Calu3 (cell line): ENCODE measurements at places on chromosomes 1 and 21. TPM values are rescaled to one million over a fixed set of nuclear protein-coding genes. Genes with fewer than 3 reads are reported as not detected.
A peak's percentile ranks its signal among the peaks of the same experiment; 100 is the strongest.

- no peak for DNase-seq
- no peaks in the 10 kb centered on the region for H3K36me3 ChIP-seq
- no peaks in the 10 kb centered on the region for H3K27me3 ChIP-seq
- H3K4me3 ChIP-seq: no peak overlapping the region
- peak overlapping the region; percentile 50 for H3K27ac ChIP-seq
- peaks cover 37% of the 10 kb centered on the region for H3K4me1 ChIP-seq
Observed at GRCh38 chr1:115113766-115114165, 24.5 kb upstream of the TSPAN2 start.

FCGR2B gene
- total RNA-seq: not detected in 2 replicates

- peaks cover 25% of the 10 kb centered on the region for H3K27me3 ChIP-seq
- DNase-seq: no peak
- no peak overlapping the region for H3K27ac ChIP-seq
- no peak overlapping the region for H3K4me3 ChIP-seq
- H3K36me3 ChIP-seq: peaks cover 14% of the 10 kb centered on the region
- H3K4me1 ChIP-seq: no peaks in the 10 kb centered on the region
Observed at GRCh38 chr1:167457936-167458584, 60.3 kb downstream of the CD247 start.

ARTN gene
- 0.39 and 1.4 TPM in 2 replicates for total RNA-seq

- H3K27me3 ChIP-seq: peaks cover 25% of the 10 kb centered on the region
- H3K27ac ChIP-seq: no peak overlapping the region
- H3K4me1 ChIP-seq: no peaks in the 10 kb centered on the region
Observed at GRCh38 chr1:236051242-236051791, 13.6 kb downstream of the NID1 start.

DNA sequence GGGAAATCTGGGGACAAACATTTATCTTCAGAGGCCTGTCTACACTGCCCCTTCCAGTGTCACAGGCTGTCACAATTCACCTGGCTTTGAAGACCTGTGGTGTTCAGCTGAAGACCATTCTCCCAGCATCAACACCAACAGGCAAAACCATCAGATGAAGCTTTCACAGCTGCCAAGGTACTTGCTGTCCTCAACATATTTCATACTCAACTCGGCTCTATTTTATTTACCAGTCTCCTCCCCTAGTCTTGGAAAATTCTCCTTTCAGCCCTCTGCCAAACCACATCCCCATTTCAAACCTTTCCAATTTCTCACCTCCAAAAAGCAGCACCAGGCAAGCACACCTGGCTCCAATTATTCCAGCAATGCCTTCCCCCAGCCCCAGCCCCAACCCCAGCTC is 108.8 kb downstream of the TGFBR3 start:
- H3K27ac ChIP-seq: no peak overlapping the region
- H3K4me3 ChIP-seq: no peak overlapping the region
- no peaks in the 10 kb centered on the region for H3K27me3 ChIP-seq
